ENCODE measurements at places on chromosomes 5 and 9.

GRCh38 chr9:100581081-100581480 lies 3.2 kb downstream of the CAVIN4 start:
- no peak for DNase-seq

DNA sequence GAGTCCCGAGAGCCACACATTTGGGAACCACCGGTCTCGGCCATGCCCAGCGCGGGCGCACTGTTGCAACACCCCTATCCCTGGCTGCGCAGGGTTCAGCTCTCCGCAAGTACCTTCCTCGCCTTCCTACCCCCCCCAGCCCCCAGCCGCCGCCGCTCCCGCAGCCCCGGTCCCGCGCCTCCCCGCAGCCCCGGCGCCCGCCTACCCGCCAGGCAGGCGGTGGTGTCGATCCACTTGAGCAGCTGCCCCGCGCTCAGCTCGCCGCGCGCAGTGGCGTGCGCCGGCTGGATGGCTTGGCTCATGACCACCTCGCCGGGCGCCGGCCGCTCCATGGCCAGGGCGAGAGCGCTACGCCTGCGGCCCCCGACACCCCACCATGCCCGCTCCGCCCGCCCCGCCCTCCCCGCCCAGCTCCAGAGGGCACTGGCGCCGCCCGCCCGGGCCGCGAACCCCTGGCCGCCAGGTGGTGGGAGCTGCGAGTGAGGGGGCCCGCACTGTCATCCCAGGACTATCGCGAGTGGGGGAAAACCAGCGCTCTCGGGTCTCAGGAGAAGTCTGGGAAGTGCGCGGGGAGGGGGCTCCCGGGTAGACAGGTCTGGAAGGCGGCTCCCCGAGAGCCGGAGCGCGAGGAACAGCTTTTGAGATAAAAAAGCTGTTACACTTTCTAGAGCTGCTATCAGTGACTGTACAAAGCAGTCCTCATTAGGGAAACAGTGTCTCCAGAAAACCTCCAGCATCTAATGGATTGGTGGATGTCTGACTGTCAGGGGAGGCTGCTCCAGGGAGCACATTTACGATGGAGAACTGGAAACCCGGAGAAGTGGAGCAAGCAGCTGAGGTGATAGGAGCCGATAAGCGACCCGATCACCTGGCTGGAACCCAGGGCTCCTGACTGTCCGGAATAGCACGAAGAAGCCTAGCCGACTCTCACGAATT lies at the start of gene ACOT12:
ACOT12 (minus strand) TSS at position 352 of the 936 bp plus-strand sequence; CDS start at position 332, 20 bp downstream.
- DNase-seq: no peak

GRCh38 chr5:127031147-127031862 lies 947 bp upstream of the MARCHF3 start:
- no peak for DNase-seq

- DNase-seq: no peak
Measured at GRCh38 chr5:44565902-44566301, 176.7 kb upstream of the FGF10 start.

GRCh38 chr9:38216572-38216971 lies 147.5 kb upstream of the SHB start:
- DNase-seq: no peak

- DNase-seq: no peak
Measured at GRCh38 chr9:10930081-10930480, 317.3 kb upstream of the PTPRD start.

GRCh38 chr9:37974506-37975173 lies 70.7 kb upstream of the SLC25A51 start:
- DNase-seq: no peak

DNA sequence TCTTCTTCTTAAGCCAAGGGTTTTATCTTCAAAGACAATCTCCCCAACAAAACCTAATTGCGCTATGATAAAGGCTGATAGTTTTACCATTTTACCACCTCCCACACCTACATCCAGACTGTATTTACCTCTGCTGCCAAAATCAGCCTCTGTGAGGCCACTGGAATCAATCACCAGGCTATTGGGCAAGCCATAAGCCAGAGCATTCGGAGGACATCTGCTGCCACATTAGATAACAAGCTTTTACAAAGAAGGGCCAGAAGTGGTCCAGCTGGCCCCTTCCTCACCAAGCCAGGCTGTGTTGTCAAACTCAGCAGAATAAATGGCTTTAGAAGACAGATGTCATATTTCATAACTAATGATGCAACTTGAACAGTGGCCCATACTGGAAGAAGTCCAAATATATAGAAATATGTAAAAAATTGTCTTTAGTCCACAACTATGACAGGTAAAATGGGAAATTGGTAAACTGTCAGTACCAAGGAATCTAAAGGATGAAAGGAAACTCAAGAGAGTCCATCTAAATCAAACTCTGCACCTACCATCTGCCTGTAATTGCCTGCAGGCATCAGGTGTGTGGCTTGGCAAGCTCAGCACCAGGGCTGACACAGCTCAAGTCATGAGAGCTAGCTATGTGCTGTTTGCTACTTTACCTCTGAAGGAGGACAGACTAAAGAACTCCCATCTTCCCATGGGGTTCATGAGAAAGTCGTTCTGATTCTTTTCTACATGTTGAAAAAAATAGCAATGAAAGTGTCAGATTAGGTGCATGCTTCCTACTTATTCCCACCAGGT lies 16.1 kb downstream of the SLC45A2 start:
- DNase-seq: no peak

DNA sequence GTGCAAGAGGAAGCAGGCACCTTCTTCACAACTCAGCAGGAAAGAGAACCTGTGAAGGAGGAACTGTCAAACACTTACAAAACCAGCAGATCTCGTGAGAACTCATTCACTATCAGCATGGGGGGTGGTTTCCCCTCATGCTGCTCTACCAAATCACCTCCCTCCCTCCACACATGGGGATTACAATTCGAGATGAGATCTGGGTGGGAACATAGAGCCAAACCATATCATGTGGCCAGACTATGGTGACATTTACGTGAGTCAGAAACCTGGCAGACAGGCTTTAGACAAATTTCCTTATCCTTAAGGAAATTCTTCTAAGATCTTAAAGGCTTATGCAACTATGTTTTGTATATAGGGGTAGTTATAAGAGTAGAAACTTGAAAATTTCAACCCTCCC lies 8.7 kb upstream of the AOPEP start:
- DNase-seq: no peak

GRCh38 chr9:117103438-117104110 lies 311.3 kb downstream of the ASTN2 start:
- no peak for DNase-seq
